Regular cardiac myocyte (primary cell): ENCODE measurements at places on chromosomes 1 and 21. TPM values are rescaled to one million over a fixed set of nuclear protein-coding genes. Genes with fewer than 3 reads are reported as not detected.

Gene OR2W3
- 0.58 TPM in 1 of 2 replicates, not detected in the other for total RNA-seq

Gene WDR64
- not detected in 2 replicates for total RNA-seq

Gene PLEKHA6
- total RNA-seq, result under 0.01 TPM in 2 replicates

Gene SYT14
- 1.2 and 2.0 TPM in 2 replicates for total RNA-seq

Gene APCS
- total RNA-seq, result not detected in 2 replicates

Gene ARTN
- total RNA-seq, result not detected in 2 replicates

Gene ITGB2
- 0.38 and 0.56 TPM in 2 replicates for total RNA-seq

Gene GJB3
- total RNA-seq, result under 0.01 TPM in 2 replicates
